GM18507 (cell line): ENCODE measurements at places on chromosomes 7 and 10.

DNA sequence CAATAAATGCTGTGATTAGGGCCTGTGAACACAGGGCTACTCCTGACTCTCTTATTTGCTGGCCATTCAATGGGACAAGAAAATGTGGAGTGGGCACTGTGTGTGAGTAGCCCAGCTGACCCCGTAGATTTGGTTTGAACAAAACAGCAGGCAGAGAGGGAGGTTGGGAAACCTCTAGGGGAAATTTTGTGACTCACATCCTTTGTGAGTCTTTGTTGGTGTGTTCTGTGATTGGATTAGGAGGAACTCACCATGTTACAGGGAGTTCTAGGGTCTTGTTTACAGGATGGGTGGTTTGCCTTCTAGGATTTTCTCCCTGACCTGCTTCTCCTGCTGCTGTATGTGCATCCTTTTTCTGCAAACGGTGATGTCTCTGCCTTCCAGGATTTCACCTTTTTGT lies 128.3 kb upstream of the MKI67 start:
- no peak for DNase-seq

DNA sequence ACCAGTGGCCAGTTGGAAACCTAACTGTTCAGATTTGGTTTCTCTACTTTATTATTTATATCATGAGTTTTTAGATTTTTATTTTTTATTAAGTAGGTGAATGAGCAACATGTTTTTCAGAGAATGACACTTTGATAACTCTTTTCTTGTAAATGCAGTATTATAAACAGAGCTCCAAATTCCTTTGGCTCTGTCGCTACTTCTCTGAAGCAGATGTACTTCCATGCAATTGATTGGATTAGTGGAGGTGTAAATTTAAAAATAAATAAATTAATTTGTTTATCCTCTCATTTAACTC lies 34.3 kb upstream of the ICA1 start:
- DNase-seq: no peak

GRCh38 chr7:101764221-101764620 lies 53.2 kb upstream of the CUX1 start:
- DNase-seq: no peak

DNA sequence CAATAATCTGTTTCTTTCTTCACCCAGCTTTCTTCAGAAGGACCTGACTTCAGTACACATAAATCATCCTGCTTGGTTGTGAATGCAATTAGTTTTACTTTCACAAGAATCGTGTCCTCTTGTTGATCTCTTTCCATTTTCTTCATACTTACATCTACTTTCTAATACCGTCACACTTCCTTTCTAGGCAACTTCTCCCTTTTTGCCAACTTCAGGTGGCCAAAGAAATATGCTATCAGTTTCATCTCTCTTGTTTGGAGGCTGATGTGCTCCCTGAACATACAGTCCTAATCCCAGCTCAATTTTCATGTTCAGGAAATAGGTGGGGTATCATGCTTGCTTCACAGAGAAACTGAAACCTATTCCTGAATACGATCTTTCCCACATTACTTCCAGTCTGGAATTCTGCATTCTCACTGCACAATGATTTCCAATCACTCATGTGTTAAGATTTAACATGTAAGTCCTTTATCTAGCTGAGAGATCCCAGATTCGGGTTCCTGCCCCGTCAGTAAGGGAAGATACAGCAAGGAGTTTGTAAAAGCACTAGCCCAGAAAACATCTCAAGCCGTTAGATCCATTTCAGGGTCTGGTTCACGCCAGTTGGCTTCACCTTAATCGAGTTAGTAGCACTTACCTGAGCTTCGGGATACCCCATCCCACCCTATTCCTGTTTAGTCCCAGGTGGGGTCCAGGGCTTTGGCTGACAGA lies 994 bp downstream of the SLC25A28 start:
- no peak for DNase-seq

DNA sequence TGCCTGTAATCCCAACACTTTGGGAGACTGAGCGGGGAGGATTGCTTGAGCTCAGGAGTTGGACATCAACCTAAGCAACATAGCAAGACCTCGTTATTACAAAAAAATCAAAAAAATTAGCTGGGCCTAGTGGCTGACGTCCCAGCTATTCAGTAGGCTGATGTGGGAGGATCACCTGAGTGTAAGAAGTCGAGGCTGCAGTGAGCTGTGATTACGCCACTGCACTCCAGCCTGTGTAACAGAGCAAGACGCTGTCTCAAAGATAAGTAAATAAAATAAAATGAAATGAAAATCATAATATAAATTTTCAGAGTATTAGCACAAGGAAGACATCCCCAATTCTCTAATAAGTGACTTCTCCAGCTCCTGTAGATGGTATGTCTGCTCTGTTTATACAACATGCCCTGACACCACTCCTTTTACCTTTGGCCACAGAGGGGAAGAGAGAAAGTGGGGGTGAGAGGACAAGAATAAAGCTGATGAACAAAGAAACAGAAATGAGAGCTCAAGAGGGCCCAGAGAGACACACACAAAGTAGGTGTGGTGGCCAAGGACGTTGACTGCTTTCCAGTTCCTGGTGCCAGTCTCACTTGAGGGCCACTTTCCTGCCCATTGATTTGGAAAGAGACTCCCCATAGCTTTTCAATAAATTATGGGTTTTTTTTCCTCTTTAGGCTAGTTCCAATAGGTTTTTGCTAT lies 62.9 kb downstream of the PTTG1IP2 start:
- DNase-seq: no peak

- no peak for DNase-seq
Measured at GRCh38 chr10:50607356-50607925, 16.3 kb downstream of the SGMS1 start.

- DNase-seq: peak; percentile 2
Measured at GRCh38 chr7:37234928-37235327, 213.7 kb downstream of the ELMO1 start.

GRCh38 chr7:47024991-47025390 lies 556.9 kb downstream of the TNS3 start:
- no peak for DNase-seq

- DNase-seq: no peak
Measured at GRCh38 chr10:118501171-118501570, 94.3 kb downstream of the PRLHR start.

GRCh38 chr7:38217672-38218071 lies 39.6 kb downstream of the STARD3NL start:
- DNase-seq: no peak

DNA sequence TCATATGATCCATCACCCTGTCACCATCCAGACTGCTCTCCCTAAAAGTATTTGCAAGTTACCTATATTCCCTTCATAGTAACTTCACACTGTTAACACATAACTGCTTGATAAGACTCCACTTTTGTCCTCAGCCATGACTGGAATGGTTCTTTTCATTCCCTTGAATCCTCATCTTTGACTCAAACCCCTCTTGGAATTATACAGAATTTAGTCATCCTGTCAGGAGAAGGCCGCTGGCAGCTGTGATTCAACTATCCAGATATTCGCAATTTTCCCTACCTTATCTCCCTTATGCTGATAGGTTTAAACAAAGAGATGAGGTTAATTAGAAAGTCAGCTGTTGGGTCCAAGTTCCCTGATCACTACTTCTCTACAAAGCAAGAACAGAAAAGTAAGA lies 143.0 kb upstream of the HPS1 start:
- no peak for DNase-seq

DNA sequence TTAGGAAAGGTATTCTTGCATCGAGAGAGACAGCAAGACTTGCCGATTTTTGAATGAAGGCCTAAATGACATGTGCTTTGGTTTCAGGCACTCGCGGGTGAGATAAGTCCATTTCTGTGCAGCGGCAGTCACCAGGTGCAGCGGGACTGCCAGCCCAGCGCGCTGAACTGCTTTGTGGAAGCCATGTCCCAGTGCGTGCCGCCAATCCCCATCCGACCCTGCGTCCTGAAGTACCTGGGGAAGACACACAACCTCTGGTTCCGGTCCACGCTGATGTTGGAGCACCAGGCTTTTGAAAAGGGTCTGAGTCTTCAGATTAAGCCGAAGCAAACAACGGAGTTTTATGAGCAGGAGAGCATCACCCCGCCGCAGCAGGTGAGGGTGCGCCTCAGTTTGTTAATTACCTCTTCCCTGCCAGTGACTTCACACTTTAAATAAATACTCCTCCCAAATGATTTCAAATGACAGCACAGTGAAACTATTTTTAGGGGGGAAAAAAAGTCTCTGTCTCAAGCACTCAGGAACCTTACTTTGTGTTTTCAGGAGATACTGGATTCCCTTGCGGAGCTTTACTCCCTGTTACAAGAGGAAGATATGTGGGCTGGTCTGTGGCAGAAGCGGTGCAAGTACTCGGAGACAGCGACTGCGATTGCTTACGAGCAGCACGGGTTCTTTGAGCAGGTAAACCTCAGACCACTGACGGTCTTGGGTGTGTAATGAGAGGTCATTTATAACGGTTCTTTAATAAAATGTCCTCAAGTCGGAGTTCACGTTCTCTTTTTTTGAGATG lies 98.3 kb downstream of the TRRAP start:
- DNase-seq: no peak

DNA sequence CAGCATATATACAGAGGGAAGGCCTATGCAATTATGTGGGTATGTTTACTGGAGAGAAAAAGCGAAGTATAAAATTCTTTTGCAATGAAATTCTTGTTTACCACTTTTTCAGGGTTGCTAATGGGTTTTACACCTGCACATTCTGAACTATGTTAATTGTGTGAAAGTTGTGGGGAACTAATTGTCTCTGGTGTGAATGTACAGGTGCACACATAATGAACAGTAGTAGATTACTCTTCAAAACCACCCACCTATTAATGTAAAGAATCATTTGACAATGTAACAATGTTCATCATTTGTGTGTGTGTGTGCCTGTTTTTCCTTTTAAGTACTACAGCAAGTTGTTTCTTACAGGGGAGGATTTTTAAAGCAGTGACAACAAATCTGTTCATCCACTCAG lies 80.0 kb upstream of the FEZF1 start:
- DNase-seq: no peak

DNA sequence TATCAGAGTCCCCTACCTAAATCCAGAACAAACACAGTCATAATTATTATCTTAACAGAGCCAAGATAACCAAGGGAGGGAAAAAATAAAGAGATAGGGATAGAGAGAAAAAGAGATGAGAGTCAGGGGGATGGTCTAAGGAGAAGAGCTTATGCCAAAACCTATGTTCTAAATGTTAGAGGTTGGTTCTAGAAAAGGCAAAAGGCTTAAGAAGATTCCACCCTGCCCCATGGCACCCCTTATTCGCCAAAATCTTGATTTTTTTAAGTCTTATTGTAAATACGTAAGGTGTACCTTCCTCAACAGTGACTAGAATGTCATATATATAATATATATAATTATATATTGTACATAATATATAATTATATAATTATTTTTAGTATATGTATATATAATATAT lies 29.6 kb upstream of the CTNNA3 start:
- no peak for DNase-seq

DNA sequence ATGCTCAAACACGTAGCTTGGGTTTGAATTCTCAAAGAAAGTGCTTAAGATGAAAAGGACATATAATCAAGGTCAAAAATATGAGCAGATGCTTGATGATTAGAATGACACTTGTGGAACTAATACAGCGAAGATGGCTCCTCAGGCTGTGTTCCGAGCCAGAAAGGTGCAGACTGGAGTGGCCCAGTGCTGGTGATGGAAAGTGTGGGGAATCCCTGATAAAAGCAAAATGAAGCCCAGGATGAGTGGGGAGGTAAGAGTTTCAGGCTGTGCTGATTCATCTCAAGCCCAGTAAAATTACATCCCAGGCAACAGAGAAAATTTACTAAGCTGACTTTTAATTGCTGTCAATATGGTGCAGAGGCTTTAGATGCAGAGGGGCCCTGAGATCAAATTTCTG lies 77.8 kb upstream of the IKZF1 start:
- no peak for DNase-seq

GRCh38 chr10:93495654-93496321 lies 624 bp upstream of the CEP55 start:
- no peak for DNase-seq

DNA sequence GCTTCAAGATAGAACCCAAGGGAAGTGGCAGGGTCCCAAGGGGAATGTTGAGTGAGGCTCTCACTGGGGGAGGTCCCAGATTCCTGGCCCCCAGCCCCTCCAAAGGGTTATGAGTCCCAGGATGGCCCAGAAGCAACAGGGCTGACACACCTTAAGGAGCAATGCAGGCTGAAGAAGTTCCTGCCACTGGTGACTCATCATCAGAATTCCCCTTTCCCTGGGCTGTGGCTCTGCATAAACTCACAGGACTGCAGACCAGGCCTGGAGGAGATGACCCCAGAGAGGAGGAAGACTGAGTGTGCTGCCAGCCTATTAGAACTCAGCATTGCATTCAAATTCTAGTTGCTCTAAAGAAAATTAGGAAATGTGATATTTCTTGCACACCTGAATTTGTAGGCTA lies 126.7 kb downstream of the DPP6 start:
- DNase-seq: no peak

GRCh38 chr10:132209130-132209529 lies 22.4 kb downstream of the DPYSL4 start:
- DNase-seq: no peak

DNA sequence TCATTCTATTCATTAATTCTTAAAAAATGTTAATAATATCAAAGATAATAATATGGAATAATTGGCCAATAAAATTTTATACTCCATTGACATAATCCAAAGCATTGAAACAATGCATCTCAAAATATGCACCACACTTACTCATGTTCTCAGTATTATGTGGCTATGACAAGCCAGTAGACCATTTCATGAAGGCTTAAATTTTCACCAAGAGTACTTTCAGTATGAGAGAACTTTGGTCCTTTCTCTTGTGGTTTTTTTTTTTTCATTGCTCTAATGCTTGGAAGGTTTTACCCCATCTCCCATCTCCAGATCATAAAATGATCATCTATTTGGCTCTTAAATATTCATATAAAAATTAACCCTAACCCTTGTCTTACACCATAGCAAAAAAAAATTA lies 45.5 kb upstream of the TMEM140 start:
- peak; percentile 1 for DNase-seq
